ENCODE measurements at places on chromosomes 7 and 10.

DNA sequence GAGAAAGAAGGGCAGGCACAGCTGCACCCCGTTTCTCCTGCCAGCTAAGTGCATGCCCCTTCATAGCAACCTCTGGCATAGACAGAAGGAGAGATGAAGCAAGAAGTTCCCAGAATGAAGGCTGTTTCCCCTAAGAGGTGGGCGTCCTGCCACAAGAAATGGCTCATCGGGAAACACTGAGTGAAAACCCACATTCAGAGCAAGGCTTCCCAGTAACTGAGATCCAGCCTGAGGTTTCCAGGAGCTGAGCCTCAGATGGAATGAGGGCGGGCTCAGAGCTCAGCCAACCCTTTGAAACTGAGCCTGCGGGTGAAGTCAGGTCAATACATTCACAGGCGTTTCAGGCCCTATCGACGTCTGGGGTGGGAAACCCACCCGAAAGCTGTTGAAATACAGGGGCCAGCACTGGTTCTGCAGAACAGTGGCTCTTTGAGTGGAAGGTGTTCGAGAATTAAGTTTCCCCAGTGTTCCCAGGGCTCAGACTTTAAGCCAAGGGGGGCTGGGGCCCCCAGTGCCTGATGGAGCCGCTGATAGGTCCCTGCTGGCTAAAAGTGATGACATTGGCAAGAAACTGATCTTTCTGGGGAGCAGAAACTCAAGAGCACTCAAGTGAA, 510.2 kb downstream of the RPS24 start:
- DNase-seq: peak; percentile 74

DNA sequence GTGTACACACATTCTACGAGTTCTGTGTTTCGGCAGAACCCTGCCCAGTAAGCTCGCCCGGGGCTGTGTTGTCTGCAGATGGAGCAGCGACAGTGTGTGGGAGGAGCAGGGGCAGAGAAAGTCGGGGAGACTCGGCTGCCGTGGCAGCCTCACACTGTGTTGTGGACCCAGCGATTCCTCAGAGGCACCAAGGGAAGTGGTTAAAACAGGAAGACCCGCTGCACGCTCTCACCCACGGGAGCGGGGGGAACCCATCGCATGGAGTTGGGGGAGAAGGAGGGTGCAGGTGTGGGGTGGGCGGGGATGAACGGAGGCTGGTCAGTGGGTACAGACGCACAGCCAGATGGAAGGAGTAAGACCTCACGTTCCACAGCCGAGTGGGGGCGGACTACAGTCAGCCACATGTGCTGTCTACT, 250.2 kb downstream of the ELFN1 start:
- DNase-seq: no peak

GRCh38 chr10:104548090-104548489, 93.0 kb upstream of the SORCS3 start:
- DNase-seq: no peak

GRCh38 chr10:76430061-76430645, 998.7 kb downstream of the LRMDA start:
- no peak for DNase-seq

- no peak for DNase-seq
Observed at GRCh38 chr7:150997075-150997511, 6.3 kb downstream of the NOS3 start.

GRCh38 chr7:229184-229964, 37.0 kb downstream of the FAM20C start:
- DNase-seq: peak; percentile 85

- DNase-seq: peak; percentile 0
Observed at GRCh38 chr10:103535595-103535994, 42.1 kb downstream of the NEURL1 start.

- no peak for DNase-seq
Observed at GRCh38 chr10:60614363-60614762, 163.9 kb upstream of the CDK1 start.

GRCh38 chr10:101560298-101561067, 27.6 kb downstream of the POLL start:
- no peak for DNase-seq

Measured in Ammon's horn (tissue), 1 donor.